ENCODE measurements at places on chromosomes 6 and 20. TPM values are rescaled to one million over a fixed set of nuclear protein-coding genes. Genes with fewer than 3 reads are reported as not detected.

The SYNDIG1 gene
- total RNA-seq: not detected

The SSR1 gene
- 36.9 TPM for total RNA-seq

DNA sequence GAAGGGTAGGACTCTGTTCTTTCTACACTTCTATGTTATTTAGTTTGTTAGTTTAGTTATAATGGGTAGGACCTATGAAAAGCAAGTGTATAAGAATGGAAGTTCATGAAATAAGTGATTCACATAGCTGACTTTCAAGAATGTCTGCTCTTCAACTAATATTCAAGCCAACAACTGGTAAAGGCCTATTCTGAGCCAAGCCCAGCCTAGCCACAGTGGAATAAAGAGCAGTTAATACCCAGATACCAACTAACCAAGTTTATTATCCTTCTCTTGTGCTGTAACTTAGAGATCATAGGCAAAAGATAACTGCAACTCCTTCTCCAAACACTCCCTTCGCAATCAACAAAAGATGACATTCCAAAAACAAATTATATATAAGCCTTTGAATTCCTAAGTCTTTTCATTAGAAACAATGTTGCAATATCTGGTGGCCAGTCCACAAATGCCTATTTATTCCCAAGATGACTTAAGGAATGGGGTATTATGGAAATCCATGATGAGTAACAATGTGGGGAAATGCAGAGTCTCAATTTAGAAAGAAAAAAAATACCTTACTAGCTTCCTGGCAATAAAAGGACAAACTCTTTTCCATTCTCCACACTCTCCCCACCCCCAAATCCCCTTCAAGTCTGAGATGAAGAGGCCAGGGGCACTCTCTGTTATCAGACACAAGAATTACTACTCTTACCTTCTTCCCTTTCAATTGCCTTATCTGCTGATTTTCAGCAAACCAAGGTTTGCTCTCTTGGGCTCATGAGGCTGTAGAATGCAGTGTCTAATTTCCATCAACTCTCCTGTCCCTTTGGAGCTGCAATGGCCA is 27.4 kb downstream of the BTBD9 start:
- H3K4me3 ChIP-seq: no peak overlapping the region
- DNase-seq: no peak
- H3K4me1 ChIP-seq: peaks cover 34% of the 10 kb centered on the region
- H3K27me3 ChIP-seq: no peaks in the 10 kb centered on the region

The FKBP1C gene
- not detected for total RNA-seq

GRCh38 chr6:18388271-18388670 is 1.1 kb downstream of the RNF144B start:
- H3K4me1 ChIP-seq: peaks cover 34% of the 10 kb centered on the region
- peak overlapping the region; percentile 25 for H3K27ac ChIP-seq
- H3K36me3 ChIP-seq: no peaks in the 10 kb centered on the region
- H3K4me3 ChIP-seq: peak overlapping the region; percentile 48
- DNase-seq: no peak

DNA sequence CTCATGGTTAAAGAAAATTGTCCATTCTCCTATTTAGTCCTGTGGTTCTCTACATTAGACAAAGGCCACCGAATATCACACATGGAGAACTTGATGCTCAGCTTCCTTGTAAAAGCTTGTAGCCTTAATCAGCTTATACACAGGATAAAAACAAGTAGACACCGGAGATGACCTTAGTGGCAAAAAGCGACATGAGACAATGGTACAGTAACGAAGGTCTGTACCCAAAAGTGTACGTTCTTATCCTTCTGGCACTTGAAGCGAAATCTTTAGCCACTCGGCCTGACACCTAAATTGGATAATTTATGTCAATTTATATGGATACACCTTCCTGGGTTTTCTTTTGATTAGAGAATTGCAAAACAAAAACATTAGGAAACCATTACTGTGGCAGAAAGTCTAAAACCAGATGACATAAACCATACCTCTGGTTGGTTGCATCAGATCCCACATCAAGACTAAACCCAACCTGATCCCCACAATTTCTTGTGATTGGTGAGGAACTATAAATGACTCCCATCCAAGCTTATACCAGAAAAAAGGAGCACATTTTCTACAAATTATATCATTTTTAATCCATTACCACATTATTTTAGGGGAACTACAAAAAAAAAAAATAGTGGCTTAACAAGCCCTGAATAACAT is 6.1 kb downstream of the RBM39 start:
- H3K4me3 ChIP-seq: no peak overlapping the region
- peaks cover 92% of the 10 kb centered on the region for H3K4me1 ChIP-seq
- no peak for DNase-seq
- peaks cover 22% of the 10 kb centered on the region for H3K36me3 ChIP-seq

The EYS gene
- total RNA-seq: not detected

DNA sequence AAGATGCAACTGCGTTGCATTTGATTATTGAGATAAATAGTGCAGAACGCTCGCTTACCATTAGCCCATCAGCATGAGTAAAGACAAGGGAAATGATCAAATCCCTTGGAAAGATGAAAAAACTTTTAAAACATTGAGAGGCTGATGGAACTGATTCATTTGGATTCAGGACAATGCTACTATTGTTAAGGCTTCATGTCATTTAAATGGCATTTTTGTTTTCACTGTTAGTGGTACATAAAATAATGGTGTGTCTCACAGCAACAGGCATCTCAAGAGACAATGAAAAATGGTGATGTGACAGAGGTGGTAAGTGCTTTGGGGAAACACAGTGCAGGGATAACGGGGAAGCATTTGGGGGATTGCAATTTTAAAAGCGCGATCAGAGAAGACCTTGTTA is 159.7 kb upstream of the KCNG1 start:
- no peak overlapping the region for H3K4me3 ChIP-seq
- H3K27ac ChIP-seq: no peak overlapping the region
- H3K27me3 ChIP-seq: no peaks in the 10 kb centered on the region
- H3K4me1 ChIP-seq: no peaks in the 10 kb centered on the region
- DNase-seq: no peak
- no peaks in the 10 kb centered on the region for H3K36me3 ChIP-seq

GRCh38 chr6:40379811-40380210 is 207.4 kb downstream of the LRFN2 start:
- H3K27ac ChIP-seq: no peak overlapping the region
- no peaks in the 10 kb centered on the region for H3K27me3 ChIP-seq
- no peaks in the 10 kb centered on the region for H3K4me1 ChIP-seq
- no peak overlapping the region for H3K4me3 ChIP-seq
- no peaks in the 10 kb centered on the region for H3K36me3 ChIP-seq

DNA sequence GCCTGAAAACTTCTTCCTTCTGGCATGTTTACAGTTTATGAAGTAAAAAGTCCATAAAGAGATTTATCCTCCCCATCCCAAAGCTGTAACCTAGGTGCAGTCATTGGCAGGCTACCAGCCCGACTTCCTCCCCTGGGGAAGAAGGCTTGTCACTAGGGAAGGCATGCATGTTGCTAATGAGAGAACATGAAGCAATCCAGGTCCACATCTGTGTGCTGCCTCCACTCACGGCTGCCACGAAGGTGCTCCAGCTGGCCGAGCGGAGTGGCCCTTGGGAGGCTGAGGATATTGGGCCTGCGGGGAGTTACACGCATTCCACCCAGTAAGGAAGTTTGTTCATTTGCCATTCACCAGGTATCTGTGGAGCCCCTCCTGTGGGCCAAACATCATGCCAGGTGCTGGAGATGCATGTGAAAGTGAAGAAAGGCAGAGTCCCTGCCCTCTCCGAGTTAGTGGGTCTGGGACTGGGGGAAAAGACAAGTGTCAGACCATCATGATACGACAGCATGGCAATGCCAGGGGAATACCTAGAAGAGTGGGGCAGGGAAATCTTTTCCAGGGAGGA is 257.0 kb downstream of the NRN1 start:
- H3K36me3 ChIP-seq: no peaks in the 10 kb centered on the region
- H3K27me3 ChIP-seq: no peaks in the 10 kb centered on the region
- DNase-seq: no peak
- no peak overlapping the region for H3K4me3 ChIP-seq
- no peaks in the 10 kb centered on the region for H3K4me1 ChIP-seq
- H3K27ac ChIP-seq: no peak overlapping the region

The DST gene
- 495 TPM for total RNA-seq

The OR2B6 gene
- total RNA-seq: not detected

DNA sequence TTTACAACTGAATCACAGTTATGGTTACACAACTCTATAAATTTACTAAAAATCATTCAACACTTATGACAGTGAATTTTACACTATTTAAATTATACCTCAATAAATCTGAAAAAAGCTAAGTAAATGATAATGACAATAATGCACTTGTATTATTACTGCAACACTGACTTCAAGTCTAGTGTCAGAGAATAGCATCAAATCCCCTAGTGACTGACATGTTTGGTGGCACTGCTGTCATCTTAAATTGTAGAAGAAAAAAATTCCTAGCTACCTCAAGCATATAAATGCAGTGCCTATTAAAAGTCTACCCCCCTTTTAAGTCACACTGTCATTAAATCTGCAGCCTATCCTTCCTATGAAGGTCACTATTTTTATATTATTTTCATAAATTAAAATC is 189.4 kb upstream of the RUNX2 start:
- no peak overlapping the region for H3K4me3 ChIP-seq
- H3K27me3 ChIP-seq: no peaks in the 10 kb centered on the region
- H3K27ac ChIP-seq: no peak overlapping the region
- no peak for DNase-seq

Data from sigmoid colon (tissue), 7 donors.